LoVo (cell line): ENCODE measurements at places on chromosomes 12 and 14.

DNA sequence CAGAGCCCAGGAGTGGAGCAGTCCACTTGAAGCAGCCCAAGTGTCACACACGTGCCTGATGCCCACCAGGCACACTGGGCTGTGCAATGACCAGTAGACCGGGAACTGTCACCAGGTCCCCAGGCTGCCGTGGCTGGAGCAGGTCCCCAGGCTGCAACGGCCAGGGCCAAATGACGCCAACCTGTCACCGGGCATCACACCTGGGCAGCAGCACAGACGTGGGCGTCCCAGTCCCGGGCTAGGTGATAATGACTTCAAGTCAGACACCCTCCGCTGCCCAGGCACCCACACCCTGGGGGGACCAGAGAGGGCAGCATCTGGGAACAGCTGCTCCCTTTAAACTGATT lies 30.6 kb upstream of the MMP17 start:
- DNase-seq, result no peak

GRCh38 chr12:53752621-53753020 lies 842 bp upstream of the CISTR start:
- no peak for DNase-seq

GRCh38 chr14:21241218-21241819 lies 27.9 kb downstream of the HNRNPC start:
- no peak for DNase-seq

- no peak for DNase-seq
These were observed 226.0 kb upstream of the TMEM132C start for GRCh38 chr12:128040971-128041370.

DNA sequence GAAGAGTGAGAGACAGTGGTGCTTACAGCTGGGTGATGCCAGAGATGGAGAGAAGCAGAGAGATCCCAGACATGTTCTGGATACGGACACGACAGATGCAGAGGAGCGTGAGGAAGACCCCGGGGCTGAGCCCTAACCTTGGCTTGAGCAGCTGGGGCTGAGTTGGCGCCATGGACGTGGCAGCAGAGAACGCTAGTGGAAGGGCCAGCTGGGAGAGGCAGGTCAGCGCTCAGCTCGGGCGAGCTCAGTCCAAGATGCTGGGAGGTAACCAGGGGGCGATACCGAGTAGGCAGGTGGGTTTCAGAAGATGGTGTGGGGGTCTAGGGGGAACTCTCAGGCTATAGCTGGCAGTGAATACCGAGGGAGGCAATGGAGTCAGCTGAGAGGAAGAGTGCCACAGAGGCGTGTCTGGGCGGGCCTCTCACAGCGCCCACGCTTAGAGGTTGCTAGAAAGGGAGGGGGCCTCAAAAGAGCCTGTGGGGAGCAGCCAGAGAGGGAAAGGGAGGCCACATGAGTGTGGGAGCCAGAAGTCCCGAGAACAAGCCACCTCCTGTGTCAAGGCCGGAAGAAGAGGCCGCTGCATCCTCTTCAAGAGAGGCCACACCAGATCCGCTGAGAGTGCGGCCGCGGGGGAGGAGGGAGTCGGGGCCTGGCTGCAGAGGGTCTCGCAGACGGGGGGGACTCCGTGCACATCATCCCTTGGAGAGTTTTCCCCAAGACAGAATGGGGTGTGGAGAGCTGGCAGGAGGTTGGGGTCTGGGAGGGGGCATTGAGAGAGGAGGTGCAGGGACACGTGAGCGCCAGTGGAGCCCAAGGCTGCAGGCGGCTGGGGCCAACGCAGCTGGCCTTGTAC lies 57.0 kb upstream of the DIO3 start:
- DNase-seq, result no peak

DNA sequence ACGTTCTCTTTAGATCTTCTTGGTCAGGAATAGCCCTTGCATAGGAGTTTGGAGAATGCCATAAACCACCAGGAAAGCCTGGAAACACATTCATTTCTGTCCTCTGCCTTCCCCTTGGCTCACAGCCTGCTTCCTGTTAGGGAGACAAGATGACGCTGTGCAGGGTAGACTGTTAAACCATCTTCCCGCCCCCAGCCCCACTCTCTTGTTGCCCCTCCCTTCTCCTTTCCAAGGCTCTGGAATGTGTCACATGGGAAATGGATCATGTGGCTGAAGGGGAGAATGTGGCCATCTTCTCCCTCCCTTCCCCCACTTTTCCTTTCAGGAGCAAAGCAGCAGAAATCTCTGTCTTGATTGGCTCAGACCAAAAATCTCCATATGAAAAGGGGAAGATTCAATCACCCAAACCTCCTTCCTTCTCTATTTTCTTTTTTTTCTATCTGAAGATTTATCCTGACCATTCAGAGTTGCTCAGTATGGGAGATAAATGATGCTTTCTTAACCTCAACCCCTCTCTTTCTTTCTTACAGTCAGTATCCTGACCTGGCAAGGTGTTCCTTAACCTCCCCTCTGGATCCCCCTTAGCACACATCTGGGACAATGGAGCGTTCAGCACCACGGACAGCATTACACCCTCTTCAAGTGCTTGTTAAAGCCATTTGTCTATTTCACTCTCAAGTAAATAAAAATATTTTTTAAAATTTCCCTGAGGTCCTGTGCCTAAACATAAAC lies 11.4 kb downstream of the GPR19 start:
- peak; percentile 36 for DNase-seq

GRCh38 chr12:102763061-102763460 lies 154.0 kb downstream of the PAH start:
- no peak for DNase-seq

GRCh38 chr12:117664169-117664568 lies 302.7 kb upstream of the NOS1 start:
- DNase-seq, result no peak

- no peak for DNase-seq
These were observed 19.3 kb downstream of the SLC25A3 start for GRCh38 chr12:98612696-98613334.

DNA sequence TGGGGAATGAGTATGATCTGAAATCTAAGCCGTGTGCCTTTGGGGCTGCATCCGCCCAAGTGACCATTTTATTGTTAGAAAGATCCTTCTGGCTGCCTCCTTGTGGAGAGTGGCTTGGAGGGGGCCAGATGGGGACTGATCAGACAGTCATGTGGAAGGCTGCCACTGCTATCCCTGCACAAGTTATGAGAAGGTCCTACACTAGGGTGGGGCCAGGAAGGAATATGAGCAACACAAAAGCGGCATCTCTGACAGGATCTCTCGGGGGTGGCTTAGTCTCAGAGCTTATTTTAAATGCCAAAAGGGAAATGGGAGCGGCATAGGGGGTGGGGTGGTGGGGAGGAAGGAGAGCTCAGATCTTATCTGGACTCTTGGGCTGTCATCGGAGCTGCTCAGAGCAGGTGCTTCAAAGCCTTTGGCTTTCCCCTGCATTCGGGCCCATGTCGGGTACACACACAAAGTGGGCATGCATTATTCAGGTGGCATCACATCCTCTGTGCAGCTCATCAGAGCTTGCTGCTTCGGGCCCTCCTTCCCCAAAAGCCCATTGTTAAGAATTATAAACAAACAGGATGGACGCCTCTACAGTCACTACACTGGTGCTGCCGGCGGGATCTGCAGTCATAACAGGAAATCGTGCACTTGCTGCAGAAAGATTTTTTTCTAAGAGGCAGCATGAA lies 805.4 kb downstream of the VRK1 start:
- no peak for DNase-seq

- DNase-seq, result peak; percentile 86
These were observed 31.7 kb downstream of the PTHLH start for GRCh38 chr12:27940756-27941402.

DNA sequence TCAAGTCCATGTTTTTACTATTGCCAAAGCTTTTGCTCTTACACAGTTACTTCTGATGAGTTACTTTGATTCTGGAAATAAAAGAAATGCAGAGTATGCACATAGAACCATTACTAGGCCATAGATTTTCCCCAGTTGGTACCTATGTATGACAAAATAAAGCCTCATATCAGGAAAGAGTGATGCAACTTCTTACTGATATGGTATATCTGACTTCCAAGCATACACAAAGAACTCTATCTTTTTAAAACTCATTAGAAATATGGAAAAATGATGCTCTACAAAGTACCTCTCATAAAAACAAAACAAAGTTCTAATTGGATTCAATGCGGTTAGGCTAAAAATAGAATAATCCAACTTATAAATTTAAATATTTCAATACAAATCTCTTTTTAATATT lies 92.1 kb downstream of the STXBP6 start:
- DNase-seq, result no peak

- DNase-seq, result no peak
These were observed 990.2 kb upstream of the ATXN7L3B start for GRCh38 chr12:73547421-73547820.

- DNase-seq, result no peak
These were observed 183.1 kb downstream of the PHLDA1 start for GRCh38 chr12:75848431-75848925.

DNA sequence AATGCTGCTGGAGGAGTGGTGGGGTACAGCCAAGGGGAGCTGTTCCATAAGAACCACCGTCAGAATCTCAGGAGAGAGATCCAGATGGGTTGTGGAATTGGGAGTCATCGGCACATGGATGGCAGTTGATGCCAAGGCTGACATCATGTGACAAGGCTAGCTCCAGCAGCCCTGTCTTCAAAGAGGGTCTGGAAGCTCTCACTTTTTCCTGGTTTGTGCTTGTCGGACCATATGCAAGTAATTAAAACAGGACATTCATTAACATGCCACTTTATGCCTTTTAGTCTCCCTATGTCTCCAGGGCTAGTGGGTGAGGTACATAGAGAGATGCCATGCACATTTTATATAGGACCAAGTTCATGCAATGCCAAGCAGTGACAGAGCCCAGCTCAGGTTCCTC lies 211.8 kb downstream of the CRADD start:
- DNase-seq, result no peak
